ENCODE measurements at places on chromosomes 2 and 18.
A peak's percentile ranks its signal among the peaks of the same experiment; 100 is the strongest.

- DNase-seq: no peak
Observed at GRCh38 chr2:85042330-85042729, 71.4 kb downstream of the KCMF1 start.

DNA sequence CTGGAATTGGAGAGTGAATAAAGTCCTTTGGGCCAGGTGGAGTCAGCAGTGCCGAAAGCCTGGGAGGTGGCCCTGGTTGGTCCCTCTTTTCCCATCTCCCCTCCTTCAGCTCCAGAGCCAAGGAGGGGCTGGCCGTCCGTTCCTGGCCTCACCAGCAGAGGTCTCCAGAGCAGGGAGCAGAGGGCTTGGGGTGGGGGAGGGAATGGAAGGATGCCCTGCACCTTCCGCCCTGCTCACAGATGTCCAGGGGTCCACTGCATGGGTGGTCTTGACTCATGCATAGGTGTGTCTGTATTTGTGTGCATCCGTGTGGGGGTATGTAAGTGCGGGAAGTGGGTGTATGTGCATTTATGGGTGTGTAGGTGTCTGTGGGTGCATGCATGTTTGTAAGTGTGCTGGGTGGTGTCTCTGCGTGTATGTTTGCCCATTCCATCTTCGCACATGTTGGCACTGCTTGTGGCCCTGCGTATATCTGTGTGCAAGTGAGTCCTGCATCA, 201.8 kb downstream of the ZFP36L2 start:
- DNase-seq: peak; percentile 38

- no peak for DNase-seq
Observed at GRCh38 chr2:8550937-8551621, 130.8 kb upstream of the ID2 start.

- no peak for DNase-seq
Observed at GRCh38 chr2:29082804-29083495, 8.6 kb upstream of the PCARE start.

- no peak for DNase-seq
Observed at GRCh38 chr18:8933714-8934284, 168.7 kb upstream of the NDUFV2 start.
